ENCODE measurements at places on chromosomes 7 and 10.

DNA sequence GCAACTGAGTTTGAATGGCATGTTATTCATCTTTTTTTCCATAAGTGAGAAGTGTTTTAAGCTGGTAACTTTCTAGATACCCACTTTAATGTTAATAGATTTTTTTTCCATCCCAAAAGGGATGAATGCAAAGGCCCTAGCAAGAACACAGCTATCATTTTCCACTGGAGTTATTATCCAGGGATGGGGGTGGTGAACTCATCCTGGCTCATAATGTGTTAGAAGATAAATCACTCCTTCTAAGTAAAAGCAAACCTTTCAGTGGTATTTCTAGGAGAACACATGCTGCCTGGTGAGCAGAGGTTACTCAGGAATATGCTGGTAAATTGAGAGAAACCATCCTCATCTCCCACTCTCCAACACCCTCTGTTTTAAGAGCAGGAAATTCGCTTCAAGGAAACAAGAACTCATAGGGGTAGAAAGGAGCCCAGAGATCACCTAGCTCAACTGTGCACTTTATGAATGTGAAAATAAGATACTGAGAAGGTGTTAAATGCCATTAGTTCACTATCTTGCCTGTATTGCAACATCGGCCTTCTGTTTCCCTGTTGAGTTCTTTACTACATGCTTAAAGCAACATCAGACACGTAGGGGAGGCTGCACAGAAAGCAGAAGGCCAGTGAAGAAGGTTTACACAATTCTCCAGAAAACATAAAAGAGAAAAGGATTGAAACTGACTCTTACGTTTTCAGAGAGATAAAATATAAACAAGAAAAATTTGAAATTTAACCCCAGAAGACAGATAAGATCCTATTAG is 264.0 kb upstream of the PRKCQ start:
- no peak for DNase-seq

DNA sequence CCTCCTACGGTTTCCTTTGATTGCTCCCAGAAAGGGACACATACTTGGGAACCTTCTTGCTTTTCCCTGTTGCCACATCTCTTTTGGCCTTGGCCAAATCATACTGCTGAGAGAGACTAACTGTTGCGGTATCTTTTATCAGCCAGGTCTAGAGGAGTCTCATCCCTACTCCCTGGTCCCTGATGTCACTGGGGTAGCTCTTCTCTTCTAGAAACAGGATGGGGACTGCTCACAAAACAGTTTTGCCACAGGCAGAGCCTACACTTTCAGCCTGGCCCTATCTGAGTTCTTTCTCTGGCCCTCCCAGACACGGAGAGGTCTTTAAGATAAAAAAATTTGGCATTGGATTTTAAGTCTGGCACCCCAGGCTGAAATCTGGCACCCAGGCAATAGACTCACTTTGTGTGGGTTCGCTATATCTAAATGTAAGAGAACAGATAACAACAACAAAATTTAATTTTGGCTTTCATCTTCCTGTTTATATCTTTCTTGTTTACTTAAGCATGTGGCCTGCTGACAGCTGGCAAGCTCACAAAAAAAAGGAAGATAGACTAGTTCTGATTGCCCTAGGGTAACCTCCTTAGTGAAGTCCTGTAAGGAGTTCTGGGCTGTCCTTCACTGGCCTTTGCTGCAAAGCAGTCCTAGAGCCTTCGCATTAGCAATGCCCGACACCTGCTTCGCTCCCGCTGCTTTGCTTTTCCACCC is 228.3 kb upstream of the NPVF start:
- no peak for DNase-seq

DNA sequence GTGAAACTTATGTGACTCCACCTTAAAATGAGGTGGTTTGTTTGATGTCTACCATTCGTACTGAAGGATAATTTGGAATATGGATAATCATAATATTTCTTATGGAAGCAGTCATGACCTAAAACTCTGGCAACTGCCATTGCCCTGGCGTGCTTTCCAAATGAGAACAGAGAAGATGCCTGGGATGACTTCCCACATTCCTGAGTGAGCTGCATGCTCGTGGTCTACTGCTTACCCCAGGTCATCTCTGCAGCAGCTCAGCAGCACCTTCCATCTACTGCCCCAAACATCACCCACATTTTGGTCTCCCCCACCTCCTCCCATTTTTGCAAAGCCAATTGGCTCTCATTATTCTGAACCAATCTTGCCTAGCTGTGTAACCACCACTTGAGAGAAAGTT is 40.1 kb downstream of the LYZL1 start:
- DNase-seq = no peak

DNA sequence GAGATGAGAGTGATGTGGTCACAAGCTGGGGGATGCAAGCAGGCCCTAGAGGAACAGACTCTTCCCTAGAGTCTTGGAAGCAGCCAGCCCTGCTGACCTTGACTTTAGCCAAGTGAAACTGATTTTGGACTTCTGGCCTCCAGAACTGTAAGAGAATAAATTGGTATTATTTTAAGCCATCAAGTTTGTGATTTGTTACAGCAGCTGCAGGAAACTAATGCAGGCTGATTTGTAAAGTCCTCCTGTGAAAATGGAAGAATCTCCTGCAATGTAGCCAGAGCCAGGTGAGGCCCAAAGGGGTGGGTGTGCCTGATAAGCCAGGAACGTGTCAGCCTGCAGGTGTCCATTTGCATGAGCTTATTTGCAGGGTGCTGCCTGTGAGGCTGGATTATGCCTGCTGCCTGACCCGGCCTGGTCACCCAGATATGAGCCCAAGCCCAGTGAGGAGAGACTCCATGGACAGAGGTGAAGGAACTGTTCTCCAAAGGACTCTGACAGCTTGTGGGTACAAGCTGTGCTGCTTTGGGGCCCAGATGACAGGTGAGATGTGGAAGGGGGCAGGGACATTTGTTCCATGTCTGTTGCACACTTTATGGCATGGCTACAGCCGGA is 24.6 kb upstream of the PLEKHA1 start:
- DNase-seq = no peak

DNA sequence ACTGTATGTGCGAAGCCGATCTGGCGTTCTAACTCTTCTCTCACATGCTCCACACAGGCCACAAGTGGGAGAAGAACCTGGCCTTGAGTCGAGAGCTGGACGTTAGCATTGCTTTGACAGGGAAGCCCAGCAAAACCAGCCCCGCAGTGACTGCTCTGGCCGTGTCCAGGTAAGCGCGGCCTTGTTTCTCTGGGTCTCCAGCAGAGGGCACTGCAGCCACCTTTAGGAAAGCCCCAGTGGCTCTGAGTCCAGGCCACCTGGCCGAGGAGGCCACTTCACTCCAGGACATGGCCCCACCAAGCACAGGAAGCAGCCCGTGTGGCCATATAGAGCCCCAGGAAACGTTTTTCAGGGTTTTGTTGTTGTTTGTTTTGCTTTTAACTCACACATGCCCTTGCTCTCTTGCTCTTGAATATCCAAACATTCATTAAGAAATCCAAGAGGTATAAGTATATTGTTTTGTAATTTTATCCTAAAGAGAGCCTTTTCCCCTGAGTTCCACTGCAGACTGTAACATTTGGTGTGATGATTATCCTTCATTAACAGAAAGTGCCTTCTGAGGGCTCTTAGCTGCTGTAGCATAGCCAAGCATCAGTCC is 41.8 kb upstream of the LRRC18 start:
- peak; percentile 58 for DNase-seq

DNA sequence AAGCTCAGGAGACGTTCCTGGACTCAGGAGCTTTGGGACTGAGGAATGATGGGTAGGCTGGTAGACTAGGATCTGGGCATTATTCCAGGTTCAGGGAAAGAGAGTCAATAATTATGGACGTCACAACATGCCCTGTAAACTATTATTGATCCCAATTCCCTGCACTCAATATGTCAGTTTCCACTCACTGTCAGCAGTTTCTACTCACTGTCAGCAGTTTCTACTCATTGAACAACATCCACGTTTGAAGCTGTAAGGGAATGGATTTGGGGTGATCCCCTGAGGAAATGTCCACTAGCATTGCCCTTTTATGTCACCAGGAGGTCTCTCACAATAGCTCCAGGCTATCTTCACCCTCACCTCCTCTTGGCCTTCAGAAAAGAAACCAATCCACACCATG is 1268.6 kb downstream of the TYW1 start:
- DNase-seq = no peak

DNA sequence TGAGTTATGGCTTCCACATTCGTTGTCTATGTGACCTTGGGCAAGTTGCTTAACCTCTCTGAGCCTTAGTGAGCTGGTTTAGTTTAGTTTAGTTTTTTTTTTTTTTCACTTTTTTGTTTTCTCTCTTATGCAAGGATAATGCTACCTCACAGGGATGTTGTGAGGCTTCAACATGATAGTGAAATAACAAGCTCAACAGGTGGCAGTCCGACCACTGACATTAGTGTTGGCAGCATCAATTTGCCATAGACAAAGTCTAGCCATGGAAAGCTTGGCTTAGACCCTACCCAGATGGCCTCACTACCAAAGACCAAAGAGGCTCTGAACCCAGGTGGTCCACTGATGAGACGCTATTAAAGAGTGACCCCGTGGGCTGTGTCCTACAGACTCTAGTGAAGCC is 27.2 kb upstream of the UNC5B start:
- DNase-seq = no peak

DNA sequence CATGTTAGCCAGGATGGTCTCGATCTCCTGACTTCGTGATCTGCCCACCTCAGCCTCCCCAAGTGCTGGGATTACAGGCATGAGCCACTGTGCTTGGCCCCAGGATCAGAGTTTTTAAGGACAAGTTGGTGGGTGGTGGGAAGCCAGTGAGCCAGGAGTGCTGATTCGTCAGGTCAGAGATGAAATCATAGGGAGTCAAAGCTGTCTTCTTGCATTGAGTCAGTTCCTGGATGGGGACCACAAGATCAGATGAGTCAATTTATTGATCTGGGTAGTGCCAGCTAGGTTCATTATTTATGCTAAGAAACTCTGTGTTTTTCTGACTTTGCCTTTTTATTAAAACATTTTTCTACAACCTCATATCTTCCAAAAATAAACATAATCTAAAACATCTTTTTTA is 423.8 kb downstream of the ARL4A start:
- no peak for DNase-seq

GRCh38 chr10:74973741-74974392 is 137.6 kb upstream of the SAMD8 start:
- no peak for DNase-seq

DNA sequence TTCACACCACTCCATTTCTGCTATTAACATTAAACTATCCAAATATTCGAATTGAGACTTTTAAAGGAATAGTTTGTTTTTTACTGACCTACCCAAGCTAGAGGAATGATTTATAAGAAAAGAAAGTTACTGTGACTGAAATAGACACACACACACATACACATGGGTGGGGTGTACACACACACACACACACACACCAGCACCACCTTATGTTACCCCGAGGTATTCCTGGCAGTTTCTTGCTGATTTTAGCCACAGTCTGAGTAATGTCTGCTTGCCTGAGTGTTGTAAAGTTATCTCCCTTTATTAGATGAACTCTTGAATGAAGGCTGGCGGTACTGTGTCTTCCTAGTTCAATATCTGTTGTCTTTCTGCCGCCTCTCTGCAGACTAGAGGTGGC is 91.3 kb upstream of the PRKG1 start:
- no peak for DNase-seq

GRCh38 chr10:30396293-30396692 is 37.7 kb upstream of the MAP3K8 start:
- no peak for DNase-seq

GRCh38 chr7:21704359-21704758 is 161.5 kb downstream of the DNAH11 start:
- DNase-seq = no peak

- no peak for DNase-seq
These were observed 218.0 kb downstream of the CREB5 start for GRCh38 chr7:28630350-28630749.

DNA sequence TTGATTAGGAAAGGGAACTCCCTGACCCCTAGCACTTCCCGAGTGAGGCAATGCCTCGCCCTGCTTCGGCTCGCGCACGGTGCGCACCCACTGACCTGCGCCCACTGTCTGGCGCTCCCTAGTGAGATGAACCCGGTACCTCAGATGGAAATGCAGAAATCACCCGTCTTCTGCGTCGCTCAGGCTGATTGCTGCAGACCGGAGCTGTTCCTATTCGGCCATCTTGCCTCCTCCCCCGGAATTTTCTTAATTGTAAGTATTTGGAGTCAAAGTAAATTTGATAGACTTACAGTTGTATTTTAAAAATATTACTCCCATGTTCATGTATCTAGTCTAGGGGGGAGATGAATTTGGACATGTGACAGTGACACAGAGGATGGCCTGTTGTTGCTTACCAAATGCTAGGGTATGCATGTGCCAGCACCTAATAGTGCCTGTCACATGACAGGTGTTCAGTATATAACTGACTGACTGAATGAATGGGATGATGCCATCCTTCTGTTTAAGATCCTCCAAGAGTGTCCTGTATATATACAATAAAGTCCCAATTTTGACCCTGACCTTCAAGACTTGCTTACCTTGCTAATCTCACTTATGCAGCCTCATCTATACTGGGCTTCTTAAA is 42.0 kb upstream of the ICA1 start:
- no peak for DNase-seq

DNA sequence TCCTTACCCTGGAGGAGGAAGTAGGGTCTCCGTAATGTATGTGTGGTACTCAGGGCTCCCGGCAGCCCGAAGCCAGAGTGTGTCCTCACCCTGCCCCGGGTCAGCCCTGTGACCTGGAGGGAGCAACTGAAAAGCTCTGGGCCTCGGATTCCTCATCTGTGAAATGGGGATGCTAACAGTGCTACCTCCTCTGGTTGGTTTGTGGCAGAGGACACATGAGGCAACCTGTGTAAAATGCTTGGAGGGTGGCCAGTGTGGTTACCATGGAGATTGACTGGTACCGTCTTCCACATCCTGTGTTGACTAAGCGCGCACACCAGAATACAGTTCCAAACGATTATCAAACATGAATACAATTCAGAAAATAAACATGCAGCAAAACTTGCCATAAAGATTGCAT is 163.8 kb upstream of the KLF6 start:
- no peak for DNase-seq

- no peak for DNase-seq
These were observed 32.1 kb downstream of the UMAD1 start for GRCh38 chr7:7672545-7673239.

GRCh38 chr7:84138411-84138810 is 56.2 kb downstream of the SEMA3A start:
- no peak for DNase-seq

- no peak for DNase-seq
These were observed 18.7 kb downstream of the FRMD4A start for GRCh38 chr10:14312014-14312413.

GRCh38 chr10:30445711-30446110 is 11.7 kb downstream of the MAP3K8 start:
- no peak for DNase-seq
